ENCODE measurements at places on chromosomes 11 and 22. TPM values are rescaled to one million over a fixed set of nuclear protein-coding genes. Genes with fewer than 3 reads are reported as not detected.

NOX4 gene
- not detected for total RNA-seq

NLRP14 gene
- not detected for total RNA-seq

DLG2 gene
- 1.2 TPM for total RNA-seq

TRIM48 gene
- not detected for total RNA-seq

BEST1 gene
- total RNA-seq: not detected

DRD2 gene
- not detected for total RNA-seq

GLYAT gene
- total RNA-seq: not detected
